Frontal cortex (tissue), 4 donors: ENCODE measurements at places on chromosomes 16 and 17. TPM values are rescaled to one million over a fixed set of nuclear protein-coding genes. Genes with fewer than 3 reads are reported as not detected.

DNA sequence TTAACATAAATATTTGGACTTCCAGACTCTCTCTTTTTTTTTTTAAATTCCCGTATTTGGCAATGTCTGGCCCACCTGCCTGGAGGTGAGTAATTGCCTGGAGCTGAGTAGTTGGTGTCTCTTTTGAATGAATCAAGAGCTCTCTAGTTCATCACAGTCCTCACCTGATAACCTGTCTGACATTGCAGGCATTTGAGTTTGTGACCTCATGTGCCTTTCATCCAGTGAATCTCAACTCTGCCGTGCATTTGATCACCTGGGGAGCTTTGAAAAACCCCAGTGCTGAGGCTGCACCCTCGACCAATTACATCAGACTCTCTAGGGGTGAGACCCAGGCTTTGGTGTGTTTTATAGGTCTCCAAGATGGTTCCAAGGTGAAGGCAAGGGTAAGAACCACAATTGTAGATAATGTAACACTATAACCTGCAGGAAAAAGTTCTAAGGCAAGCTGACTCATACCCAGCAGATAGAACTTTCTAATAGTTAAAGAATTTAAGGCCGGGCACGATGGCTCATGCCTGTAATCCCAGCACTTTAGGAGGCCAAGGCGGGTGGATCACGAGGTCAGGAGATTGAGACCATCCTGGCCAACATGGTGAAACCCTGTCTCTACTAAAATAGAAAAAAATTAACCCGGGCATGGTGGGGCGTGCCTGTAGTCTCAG lies 24.5 kb upstream of the HS3ST2 start:
- no peak for DNase-seq

DNA sequence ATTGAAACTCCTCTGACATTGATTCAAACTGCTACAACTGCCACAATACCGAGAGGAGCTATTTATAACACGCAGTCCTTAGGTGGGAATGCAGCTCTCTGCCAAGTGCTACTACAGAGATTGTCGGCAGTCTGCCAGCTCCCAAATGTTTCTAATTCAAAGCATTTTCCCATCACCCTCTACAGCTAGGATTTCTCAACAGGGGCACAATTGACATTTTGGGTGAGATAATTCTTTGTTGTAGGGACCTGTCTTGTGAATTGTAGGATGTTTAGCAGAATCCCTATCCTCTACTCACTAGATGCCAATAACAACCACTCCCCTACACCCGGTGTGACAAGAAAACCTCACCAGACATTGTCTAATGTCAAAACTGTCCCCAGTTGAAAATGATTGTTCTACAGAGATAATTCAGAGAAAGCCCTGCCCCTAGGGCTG lies 7.8 kb upstream of the N4BP1 start:
- DNase-seq, result peak; percentile 51

DNA sequence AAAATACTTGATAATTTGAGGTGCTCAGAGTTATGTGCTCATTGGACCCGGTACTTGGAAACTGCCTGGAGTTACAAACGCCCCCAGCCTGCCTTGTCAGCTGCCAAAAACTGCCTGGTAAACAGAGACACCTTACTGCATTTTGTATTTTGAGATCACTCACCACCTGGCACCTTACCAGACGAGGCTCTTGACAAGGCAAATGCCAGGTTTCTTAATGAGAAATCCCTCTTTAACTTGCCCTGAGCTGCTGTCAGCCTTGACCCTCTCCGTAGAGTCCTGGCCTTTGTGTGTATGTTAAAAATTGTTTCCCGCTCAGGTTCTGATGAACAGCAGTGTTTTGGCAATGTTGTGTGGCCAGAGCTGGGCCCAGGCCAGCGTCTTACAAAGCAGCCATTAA lies 28.8 kb downstream of the SYT17 start:
- no peak for DNase-seq

The CNP gene
- 50.5 TPM for total RNA-seq

GRCh38 chr16:69476920-69477443 lies 52.6 kb downstream of the CYB5B start:
- no peak for DNase-seq

GRCh38 chr17:4947010-4947410 lies 1.3 kb downstream of the PFN1 start:
- DNase-seq, result no peak

DNA sequence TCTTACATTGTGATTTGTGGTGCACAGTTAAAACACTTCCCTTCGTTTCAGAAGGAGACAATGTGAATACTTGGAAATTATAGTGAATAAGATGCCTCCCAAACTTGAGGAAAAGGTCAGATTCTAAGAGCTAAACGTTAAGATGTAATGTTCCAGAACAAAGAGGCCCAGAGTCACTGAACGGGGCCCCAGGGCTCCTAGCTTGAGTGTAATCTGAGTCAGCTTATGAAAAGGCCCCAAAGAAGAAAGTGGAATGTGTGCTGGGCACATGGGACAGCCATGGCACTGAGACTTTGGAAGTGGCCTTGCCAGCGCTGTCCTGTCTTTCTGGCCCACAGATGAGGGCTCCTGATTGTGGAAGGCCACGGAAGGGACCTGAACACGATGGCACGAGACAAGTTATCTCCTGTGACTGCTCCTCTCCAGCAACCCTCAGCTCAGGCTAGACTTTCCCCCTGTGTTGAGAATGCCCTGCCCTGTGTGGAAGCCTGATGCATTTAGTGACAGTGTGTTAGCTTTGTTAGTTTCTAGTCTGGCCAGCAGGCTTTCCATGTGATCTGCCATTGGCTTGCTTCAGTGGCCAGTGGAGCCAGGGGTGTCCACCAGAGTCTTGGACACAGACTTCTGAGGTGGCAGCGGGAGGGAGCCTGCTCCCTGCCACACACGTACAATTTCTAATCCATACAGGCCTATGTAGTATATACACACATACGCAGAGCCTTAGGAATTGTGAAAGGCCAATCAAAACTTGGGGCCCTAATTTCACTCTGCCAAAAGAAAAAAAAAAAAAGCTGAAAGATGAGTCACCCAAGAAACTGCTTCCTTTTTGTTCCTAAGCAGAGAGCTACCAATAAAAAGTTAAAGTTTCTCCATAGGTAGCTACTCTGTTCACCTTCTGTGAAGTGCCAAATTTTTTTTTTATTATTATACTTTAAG lies 13.1 kb downstream of the SPATA33 start:
- no peak for DNase-seq

DNA sequence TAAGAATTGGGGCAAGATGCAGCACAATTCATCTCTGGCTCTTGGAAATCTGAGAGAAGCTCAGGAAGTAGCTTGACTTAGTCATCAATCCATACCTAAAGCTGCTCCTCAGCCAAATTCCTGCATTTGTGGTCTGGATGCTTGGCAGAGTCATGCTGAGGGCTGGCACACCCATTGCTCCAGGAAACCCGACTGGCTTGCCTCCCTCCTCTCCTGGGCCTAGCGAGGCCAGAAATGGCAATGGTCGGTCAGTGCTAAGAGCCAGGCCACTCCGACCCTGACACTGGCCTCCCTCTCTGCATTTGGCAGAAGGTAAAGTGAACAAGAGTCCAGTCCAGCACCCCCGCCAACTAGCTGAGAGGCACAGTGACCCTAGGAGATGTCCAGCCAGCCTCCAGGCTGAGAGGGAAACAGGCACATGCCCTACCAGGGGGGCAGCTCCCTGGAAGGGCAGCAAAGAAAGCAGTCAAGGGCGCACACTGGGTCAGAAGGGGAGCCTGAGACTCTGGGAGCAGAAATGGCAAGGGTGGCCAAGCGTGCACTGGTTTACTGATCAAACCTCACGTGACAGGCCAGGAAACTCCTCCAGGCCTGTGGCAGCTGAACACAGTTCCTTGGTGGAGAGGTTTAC lies 10.0 kb downstream of the POLDIP2 start:
- DNase-seq, result no peak

- no peak for DNase-seq
Measured at GRCh38 chr17:67107811-67108775, 63.7 kb downstream of the CACNG1 start.

The CES4A gene
- 9.0 TPM for total RNA-seq

DNA sequence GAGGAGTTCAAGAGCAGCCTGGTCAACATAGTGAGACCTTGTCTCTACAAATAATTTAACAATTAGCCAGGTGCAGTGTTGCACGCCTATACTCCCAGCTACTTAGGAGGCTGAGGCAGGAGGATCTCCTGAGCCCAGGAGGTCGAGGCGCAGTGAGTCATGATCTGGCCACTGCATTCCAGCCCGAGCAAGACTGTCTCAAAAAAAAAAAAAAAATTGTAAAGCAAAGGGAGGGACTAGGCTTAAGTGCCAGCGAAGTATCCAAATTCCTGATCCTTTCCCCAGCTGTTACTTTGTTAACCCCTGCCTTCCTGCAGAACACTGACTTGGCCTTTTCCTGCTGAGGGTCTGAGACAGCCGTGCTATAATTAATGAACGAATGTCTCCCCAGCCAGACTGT lies 2.7 kb downstream of the GDPD3 start:
- no peak for DNase-seq

The TEX14 gene
- total RNA-seq, result under 0.01 TPM

DNA sequence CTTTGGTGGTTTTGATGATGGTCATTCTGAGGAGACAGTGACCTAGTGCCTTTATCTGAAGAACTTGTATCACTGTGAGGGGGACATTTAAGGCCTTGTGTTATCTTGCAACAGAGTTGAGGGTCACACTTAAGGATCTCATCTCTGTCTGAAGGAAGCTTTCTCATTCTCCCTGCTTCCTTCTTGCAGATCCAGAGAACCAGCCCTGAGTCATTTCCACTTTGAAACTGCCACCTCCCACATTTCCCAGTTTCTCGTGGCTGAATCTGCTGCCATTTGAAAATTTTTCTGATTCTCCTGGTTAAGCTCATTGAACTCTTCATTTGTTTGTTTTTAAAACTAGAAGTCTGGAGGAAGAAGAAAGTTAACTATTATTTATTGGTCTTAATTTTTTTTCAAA lies 190.2 kb upstream of the CDH11 start:
- no peak for DNase-seq

GRCh38 chr17:37405955-37406634 lies 541 bp downstream of the ACACA start:
- no peak for DNase-seq

The LDHD gene
- 2.0 TPM for total RNA-seq

The RASL10B gene
- 6.9 TPM for total RNA-seq

GRCh38 chr17:67420994-67421393 lies 43.9 kb downstream of the PITPNC1 start:
- DNase-seq, result no peak

GRCh38 chr17:74446551-74447500 lies 14.9 kb downstream of the GPRC5C start:
- DNase-seq, result no peak

DNA sequence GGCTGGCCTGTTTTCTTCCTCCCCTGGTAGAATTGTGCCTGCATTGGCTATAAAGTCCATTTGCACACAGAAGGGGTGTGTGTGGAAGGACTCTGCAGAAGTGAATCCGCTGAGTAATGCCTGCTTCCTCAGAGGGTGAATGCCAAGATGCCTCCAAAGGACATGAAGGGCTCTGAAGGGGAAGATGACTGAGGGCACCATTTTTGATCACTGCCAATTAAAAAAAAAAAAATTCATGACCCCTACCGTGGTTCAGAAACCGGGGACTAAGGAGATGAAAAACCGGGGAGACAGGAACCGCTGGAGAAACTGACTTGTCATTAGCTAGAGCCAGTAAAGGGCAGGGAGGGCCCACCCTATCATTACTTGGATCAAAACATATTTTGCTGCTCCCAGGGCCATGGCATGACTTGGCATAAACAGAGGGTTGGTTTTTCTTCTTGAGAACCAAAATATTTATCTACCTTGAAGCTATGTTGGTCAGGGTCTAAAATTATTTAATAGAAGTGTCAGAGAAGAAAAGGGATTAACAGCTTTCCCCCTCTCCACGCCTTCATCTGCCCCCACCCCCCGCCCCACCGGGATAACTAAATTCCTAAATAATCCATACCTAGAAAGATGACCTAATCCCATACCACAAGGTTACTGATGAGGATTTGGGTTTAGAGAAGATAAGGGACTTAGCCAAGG lies 3.6 kb upstream of the USP7 start:
- no peak for DNase-seq

- DNase-seq, result no peak
Measured at GRCh38 chr16:13070268-13070667, 168.9 kb downstream of the SHISA9 start.

DNA sequence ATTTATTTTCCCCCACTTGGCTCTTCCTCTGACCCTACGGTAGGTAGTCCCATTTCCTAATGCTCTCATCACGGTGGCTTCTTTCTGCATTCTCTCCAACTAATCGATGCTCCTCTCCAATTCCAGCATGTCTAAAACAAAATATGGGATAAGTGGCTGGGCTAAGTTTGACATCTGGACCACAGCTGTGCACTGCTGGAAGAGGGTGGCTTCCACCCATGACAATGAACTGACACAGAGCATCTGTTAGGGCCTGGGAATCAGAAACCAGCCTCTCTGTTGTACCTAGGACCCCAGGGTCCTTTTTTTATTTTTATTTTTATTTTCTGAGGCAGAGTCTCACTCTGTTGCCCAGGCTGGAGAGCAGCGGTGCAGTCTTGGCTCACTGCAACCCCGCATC lies 29.0 kb upstream of the SLC39A11 start:
- no peak for DNase-seq

The PRSS36 gene
- 1.6 TPM for total RNA-seq

DNA sequence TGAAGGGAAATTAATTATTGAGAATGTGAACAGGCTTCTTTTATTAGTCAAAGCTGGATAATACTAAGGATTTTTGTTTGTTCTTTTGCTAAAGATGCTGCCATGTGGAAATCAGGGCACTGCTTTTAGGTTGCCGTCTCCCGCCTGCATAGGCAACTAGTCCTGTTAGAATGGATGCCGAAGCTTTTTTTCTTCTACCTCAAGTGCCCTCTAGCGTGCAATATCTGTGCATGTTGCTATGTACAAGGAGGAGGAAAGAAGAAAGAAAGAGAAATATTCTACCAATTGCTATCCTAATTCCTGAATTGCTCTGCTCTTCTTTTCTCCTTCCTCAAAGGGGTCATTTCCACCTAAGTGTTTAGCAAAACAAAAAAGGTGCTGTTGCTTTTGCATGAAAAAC lies 5.2 kb upstream of the CDH8 start:
- peak; percentile 33 for DNase-seq

GRCh38 chr16:3825940-3826339 lies 54.6 kb downstream of the CREBBP start:
- DNase-seq, result no peak

DNA sequence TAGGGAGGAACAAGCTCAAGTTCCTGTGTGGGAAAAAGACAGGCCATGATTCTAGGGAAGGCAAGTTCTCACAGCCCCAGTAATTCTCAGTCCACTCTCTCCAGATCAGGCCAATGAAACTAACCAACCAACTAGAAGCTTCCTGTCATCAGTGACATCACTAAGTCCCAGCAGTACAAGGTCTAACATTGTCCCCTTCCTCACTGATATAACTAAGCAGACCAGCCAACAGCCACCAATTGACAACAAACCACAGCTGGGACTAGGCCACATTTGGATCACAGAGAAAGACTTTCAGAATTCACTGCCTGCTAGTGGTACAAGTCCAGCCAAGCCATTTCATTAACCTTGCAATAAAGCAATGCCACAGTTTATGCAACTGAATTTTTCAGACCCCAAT lies 94.0 kb downstream of the CACNG1 start:
- no peak for DNase-seq

The RCVRN gene
- total RNA-seq, result under 0.01 TPM

DNA sequence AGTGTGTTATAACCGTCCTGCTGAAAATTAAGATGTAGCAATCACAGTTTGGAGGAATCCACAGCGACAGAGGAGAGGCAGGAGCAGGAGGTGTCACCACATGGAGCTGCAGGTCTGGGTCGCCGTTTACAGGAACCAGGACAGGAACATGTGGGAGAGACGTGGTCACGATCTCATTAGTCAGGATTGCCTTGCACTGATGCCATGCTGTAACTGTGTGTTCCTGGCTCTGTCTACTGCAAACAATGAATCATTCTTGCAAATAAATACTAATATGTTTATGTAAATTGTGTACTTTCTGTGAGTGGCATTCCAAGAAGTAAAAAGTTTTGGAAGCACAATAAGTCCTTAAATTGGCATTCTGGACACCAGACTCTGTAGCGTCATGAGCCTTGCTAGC lies 271.8 kb downstream of the CPPED1 start:
- no peak for DNase-seq
